ENCODE measurements at places on chromosomes 3 and 15.

DNA sequence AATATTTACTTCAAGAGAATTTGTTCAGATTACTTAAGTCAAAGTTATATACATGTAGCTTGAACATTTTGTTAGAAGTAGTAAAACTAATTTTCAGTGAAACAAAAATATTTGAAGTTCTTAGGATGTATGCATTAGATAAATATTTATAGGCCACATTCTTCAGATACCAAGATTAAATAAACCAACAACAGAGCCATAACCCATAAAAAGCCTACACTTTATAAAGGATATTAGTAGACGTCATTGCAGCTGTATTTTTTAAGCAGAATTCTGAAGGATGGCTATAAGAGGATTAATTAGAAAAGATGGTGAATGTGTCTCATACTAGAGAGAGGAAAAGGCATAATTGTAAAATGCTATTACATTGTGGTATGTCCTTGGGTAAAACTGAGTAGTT, 449.7 kb upstream of the ALCAM start:
- no peak for DNase-seq

GRCh38 chr3:104561324-104561723, 805.4 kb upstream of the ALCAM start:
- DNase-seq, result no peak

DNA sequence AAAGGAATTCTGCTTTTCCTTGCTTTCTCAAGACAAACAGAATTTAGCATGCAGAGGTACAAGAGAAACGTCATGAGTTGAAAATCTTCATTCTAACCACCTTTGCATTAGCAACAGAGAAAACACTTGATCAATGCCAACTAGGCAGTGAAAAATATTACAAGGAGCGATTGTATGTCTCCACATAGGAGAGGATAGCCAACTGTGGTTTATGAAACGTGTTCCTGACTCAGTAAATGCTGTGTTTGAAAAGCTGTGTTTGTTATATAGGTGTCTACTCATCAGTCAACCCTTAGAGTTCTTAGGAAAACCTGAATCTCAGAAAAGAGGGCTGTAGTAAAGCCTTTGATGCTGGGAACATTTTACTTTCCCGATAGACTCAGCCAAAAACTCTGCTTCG, 102.4 kb downstream of the FRMD4B start:
- DNase-seq, result no peak

DNA sequence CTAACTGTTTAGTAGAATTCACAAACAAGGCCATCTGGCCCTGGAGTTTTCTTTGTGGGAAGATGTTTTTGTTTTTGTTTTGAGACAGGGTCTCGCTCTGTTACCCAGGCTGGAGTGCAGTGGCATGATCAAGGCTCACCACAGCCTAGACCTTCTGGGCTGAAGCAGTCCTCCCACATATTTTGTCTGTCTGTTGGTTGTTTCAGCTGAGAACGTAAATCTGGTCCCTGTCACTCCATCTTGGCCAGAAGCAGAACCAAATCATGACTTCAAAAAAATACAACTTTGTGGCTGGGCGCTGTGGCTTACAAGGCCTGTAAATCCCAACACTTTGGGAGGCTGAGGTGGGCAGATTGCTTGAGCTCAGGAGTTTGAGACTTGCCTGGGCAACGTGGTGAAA, 27.1 kb downstream of the MRAS start:
- DNase-seq, result no peak

GRCh38 chr15:25783134-25783533, 80.0 kb downstream of the ATP10A start:
- no peak for DNase-seq

DNA sequence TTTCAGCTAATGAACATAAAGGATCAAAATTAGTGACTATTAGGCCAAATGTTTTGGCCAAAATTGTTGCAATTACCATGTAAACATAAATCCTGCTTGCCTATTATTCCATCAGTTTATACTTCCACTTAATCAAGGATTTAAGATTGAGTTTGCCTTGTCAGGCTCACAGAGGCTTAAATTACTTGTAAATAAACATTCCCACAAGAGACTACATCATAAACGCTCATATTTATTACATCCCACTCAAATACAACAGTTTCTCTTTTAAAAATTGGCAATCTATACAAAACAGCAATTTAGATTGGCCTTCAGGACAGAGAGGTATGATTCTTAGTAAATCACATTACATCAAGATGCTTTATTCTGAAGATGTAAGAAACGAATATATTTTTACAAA, 9.9 kb upstream of the MAP4 start:
- no peak for DNase-seq

DNA sequence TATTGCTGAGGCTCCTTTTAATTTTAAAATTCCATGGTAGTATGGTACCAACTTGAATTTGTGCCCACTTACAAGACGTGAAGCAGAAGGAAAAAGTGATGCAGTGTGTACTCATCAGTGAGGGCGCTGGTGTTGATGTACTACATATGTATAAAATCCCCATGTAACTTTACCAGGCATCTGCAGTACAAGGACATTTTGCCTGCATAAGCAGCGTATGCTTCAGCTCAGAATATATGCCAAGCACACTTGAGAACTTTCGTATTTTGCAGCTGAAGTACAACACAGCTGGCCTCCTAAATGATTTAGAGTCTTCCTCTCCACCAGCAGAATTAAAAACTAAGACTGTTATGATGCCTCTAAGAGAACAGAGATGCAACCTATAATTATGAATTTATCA, 108.9 kb downstream of the RYR3 start:
- no peak for DNase-seq

DNA sequence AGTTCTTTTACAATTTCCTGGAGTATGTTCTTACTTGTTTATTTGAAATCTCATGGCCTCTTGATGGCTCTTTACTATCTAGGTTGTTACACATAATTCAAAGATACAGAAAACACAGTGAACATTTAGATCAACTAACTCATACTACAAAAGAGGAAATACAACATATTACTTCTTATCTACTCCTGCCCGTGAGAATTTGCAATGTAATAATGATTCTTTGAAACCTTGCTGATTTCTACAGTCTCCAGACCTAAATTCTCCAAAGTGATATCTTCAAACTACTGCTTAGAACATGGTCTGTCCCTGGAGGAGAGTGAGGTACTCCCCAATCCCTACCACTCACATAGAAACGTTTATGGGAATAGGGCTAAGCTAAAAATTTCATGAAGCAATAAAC, 29.9 kb upstream of the GOLGA8B start:
- no peak for DNase-seq

DNA sequence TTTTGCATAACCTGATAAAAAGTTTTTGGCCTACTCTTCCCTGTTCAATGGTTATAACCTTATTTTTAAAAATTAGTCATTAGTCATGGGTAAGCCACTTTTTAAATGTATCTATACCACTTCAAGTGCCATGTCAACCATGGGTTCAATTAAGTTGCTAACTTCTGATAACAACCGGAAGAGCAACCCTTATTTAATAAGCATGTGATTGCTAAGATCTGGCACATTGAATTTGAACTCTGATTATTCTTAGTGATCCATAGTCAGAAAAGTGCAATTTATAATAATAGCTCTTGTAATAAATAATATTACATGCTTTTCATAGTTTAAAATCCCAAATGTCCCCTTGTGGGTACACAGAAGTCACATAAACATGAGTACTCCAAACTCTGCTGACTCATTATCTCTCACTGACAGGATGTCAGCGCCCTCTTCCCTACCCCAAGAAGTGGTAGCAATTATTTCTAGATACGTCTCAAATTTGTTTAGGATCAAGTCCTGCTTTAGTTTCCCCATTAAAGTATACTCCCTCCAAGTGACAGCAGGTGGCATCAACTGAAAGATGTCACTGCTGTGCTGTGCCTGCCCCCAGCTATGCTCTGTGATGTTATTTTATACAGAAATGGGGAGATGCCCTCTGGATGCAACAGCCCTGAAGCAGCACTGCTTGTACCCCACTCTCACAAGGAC, 18.6 kb downstream of the SAMD7 start:
- peak; percentile 49 for DNase-seq

Measured in GM13976 (cell line).